T1000 (cell line): ENCODE measurements at places on chromosomes 5 and 9.
A peak's percentile ranks its signal among the peaks of the same experiment; 100 is the strongest.

DNA sequence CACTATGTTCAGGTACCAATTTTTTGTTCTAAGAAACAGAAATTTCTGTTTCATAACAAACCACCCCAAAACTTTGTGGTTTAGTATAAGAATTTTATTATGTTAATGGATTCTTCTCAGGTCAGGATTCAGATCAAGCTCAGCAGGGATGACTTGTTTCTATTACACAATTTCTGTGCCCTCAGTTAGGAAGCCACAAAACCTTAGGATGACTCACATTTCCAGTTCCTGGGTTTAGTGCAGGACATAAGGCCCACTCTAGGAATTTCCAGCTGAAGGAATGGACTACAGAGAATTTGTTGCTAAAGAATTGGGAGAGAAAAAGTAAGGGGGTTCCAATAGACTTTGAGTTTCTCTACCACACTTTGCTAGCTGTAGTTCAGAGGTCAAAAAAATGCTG lies 629.3 kb downstream of the ANXA1 start:
- DNase-seq: peak; percentile 23

- DNase-seq: no peak
These were observed 4.7 kb downstream of the MAN2A1 start for GRCh38 chr5:109694451-109694891.

GRCh38 chr5:10684303-10685086 lies 76.5 kb downstream of the DAP start:
- DNase-seq: no peak

GRCh38 chr5:145495196-145495595 lies 339.9 kb downstream of the PRELID2 start:
- DNase-seq: no peak

DNA sequence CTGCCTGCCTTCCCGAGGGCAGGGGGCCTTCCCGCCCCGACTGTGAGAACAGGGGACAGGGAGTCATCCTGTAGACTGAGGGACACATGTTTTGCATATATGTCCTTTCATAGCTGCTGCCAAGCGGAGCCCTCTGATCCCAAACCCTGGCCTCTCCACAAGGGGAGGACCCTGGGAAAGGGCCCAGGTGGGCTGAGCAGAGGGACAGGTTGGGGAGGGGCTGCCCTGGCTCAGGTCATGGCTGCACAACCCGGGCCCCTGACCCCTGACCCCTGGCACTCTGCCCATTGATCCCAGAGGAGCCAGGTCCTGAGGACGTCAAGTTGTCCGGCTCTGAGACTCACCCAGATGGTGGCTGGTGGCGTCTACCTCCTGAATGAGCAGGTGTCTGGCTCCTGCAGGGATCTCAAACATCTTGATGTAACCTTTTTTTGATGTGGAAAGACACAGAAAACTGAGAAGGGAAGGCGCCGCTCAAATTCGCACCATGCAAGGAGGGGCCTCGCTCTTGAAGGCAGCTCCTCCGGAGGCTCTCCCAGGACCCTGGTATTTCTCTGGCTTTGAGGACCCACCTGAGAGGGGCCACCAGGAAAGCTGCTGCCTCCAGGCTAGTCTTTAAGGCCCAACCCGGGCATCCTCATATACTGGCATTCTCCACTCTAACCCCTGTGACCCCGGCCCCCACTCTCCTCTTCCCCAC lies 71.9 kb downstream of the ZNF354C start:
- DNase-seq: no peak

GRCh38 chr9:78006734-78007133 lies 24.9 kb downstream of the GNAQ start:
- DNase-seq: no peak

DNA sequence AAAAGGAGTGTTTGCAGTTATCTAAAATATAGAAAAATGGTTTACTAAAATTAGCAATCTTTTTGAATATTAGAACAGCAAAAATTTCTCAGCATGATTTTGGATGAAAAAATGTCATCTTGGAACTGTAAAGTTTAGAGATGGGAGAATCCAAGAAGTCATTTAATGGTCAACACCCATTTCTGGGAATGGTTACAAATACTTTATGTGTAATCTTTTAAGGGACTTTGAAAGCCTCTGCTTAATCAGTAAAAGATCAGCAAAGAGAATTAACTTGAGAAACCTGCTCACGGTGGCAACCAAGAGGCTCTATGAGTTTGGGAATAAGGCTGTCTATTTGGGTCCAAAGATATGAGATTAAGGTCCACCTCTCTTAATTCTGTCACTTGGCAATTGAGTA lies 13.0 kb downstream of the C1QTNF3 start:
- DNase-seq: no peak

DNA sequence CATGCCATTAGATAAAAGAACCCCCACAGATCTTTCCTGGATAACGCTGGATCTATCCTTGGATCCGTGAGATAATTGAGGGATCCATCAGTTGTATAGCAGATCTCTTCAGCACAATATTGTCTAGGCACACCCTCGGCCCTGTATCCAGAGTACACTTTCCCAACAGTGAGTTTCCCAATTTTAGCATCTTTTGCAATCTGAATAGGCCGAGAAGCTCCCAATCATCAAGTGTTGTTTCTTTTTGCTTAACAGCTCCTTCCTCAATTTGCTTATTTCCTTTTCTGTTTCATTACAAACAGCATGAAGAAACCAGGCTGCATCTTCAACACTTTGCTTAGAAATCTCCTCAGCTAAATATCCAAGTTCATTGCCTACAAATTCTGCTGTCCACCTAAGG lies 4.4 kb upstream of the SPTLC1 start:
- no peak for DNase-seq

- no peak for DNase-seq
These were observed 255.6 kb downstream of the NFIB start for GRCh38 chr9:14058325-14058688.

GRCh38 chr9:36051317-36051716 lies 14.6 kb downstream of the RECK start:
- no peak for DNase-seq

- DNase-seq: no peak
These were observed 10.5 kb downstream of the IL12B start for GRCh38 chr5:159319832-159320231.

DNA sequence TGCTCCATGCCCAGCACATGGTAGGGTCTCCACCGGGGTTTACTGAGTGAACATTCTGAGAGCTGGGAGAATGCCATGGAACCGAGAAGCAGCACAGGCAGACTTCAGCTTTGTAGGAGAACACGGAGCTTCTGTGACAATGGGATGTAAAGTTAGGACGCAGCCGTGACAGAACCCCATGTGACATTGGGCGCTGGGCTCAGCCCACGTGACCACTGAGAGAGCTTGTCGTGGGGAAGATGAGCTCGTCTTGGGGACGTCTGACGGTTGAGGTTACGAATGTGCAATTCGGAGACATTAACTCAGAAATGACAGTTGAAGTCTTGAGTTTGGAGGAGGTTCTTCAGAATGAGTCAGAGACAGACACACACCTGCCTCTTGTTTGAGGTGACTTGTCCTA lies 13.5 kb downstream of the SDHA start:
- DNase-seq: no peak

GRCh38 chr5:32604800-32605765 lies 19.7 kb downstream of the SUB1 start:
- DNase-seq: no peak

DNA sequence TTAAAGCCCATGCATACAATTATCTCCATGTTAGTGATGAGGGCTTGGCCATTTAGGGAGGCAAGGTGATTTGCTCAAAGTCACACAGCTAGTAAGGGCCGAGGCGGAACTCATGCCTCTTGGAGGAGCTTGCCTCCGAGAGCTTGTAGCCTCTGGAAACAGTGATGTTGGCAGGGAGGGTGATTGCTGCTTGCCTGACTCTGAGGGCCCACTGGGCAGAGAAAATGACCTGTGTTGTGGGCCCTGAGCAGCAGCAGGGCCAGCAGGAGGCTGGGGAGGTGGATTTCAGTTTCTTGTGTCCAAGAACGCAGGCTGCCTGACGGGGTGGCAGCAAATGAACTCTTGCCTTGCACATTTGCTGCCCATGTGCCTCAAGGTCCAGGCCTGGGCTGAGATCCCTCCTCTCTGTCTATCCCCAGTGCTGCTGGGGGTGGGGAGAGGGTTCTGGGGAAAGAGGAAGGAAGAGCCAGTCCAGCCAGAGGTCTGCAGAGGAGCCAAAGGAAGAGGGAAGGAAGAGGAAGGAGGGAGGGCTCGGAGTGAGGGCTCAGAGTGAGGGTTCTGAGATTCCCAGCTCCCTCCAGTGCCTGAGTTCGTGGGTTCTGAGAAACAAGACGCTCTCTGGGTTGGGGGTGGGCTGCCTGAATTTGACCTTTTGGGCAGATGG lies 16.2 kb upstream of the PTGS1 start:
- no peak for DNase-seq

- DNase-seq: no peak
These were observed 681.8 kb downstream of the SEMA5A start for GRCh38 chr5:8864053-8864452.

DNA sequence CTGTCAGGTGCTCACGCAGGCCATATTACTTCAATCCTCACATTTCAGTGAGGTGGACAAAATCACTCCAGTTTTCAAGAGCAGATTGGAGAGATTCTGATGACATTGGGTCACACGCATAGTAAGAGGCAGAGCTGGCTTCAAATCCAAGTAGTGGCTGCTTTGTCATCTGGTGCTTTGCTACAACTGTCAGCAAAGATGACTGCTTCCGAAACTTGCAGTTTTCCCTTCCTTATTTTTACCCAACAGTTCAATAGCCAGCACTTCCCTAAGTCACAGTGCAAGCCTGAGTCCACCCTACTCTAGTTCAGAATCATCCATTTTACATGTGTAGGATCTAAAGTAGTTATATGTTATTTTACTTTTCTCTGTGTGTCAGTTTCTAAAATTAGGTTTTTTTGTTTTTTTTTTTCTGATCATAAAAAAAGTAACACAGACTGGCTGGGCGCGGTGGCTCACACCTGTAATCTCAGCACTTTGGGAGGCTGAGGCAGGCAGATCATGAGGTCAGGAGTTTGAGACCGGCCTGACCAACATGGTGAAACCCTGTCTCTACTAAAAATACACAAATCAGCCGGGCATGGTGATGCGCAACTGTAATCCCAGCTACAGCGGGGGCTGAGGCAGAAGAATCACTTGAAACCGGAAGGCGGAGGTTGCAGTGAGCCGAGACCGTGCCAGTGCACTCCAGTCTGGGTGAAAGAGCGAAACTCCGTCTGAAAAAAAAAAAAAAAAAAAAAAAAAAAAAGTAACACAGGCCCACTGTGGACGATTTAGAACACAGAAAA lies 49.6 kb downstream of the ANKDD1B start:
- DNase-seq: no peak

DNA sequence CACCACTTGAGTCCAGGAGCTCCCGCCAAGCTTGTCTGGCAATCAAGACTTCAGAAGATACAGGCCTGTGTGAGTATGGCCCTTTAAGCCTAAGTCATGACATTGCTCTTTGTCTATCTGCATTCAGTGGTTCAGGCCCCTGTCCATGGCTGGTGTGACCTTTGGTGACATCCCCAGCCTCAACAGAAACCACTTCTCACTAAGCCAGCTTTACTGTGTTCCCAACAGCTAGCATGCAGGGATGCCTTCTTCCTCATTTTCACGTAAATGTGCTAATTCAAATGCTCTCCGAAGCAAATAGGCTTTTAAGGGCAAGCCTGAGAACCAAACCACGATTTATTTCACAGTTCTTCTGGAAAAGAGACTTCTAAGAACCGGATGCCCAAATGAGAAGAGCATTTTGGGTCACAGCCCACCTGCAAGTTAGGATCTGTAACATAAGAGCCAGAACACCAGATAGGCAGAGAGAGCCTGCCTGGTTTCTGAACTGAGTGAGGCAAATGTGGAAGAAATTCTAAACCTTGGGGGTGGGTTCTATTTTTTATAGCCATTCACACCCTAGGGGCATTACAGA lies 14.9 kb downstream of the CD180 start:
- DNase-seq: no peak

DNA sequence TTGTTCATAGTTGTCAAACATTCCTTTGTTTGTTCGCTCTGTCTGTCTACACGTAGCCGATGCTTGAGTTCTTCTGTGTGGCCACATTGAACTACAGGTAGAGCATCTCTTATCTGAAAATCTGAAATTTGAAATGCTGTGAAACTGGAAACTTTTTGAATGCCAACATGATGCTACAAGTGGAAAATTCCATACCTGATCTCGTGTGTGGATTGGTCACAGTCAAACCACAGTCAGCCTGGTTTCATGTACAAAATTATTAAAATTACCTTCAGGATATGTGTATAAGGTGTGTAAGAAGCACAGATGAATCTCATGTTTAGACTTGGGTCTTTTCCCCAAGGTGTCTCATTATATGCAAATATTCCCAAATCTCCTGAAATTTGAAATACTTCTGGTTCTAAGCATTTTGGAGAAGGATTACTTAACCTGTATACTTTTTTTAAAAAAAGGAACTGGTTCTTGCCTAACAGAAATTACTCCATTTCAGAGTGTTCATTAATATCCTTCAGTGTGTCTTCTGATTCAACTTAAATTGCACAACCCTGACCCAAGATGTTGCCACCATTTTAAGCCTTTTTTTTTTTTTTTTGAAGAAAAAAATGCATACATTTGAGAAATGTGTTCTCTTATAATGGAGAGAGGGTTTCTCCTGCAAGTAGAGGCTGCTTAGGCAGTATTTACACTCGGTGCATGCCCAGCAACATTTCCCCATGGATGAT lies 254.3 kb downstream of the MAST4 start:
- no peak for DNase-seq

- no peak for DNase-seq
These were observed 45.6 kb downstream of the SLC6A7 start for GRCh38 chr5:150235500-150235854.

- DNase-seq: no peak
These were observed 147.5 kb upstream of the FBXL17 start for GRCh38 chr5:108529381-108529780.

DNA sequence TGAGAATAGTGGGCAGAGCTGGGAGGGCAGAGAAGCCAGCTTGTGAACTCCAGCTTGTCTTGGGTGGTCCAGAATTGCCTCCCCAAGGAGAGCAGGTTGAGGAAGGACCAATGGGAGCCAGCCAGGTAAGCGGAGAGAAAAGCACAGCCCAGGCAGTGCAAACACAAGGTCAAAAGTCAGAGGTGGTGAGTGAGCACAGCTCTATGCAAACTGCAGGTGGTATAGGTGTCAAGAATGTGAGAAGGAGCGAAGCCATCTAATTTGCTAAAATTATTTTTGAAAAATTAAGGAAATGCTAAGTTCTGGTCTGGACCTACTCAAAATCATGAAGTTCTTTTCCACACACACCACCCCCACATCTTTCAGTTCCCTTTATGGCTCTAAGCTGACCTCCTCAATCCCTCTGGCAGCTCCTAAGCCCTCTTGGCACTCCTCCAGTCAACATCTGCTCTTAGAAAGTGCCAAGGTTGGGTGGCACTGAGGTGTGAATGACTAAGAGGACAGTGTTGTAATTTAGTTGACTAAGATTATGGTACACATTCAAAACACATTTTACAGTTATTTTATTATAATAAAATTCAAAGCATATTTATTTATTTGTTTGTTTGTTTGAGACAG lies 6.6 kb upstream of the OTULINL start:
- no peak for DNase-seq
